ENCODE measurements at places on chromosomes 4 and X. TPM values are rescaled to one million over a fixed set of nuclear protein-coding genes. Genes with fewer than 3 reads are reported as not detected.

- no peak for DNase-seq
Observed at GRCh38 chr4:109801895-109802319, at the start of gene CFI. Gene CFI (minus strand): TSS chr4:109801999. CDS start chr4:109801971, 28 bp downstream.

DNA sequence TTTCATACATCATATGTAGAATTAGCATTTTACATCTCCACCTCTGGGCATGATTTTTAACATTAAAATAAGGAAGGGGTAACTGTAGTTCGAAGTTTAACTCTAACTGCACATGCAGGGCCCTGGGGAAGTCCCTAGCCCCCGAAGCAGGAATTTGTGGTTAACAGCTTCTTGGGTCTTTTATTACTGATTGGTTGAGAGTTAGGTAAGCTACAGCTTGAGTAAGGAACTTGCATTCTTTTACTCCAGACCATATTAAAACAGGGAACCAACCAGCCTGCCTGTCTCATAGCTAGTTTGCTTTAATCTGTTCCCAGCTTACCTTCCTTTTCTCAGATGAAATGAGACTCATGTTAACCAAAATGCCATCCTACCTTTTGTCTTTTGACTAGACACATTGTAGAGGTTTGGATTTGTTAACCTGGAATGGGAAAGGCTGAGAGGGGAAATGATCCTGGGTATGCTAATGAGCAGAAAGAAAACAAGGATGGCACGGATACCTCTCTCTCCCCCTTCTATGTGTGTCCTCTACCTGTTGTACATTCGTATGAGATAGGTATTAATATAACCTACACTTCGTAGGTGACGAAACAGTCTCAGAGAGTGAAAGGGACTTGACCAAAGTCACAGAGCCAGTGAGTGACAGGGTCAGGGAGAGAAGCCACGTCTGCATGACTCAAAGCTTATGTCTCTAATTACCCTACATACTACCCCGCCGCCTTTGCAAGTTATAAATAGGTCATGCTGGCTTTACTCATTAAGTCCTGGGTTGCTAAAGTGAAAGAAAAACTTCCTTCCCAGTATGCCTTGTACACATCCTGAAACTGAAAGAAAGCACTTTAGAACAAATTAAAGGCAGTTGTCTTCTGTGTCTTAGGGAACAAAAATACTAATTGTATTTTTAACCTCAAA, 119.5 kb upstream of the AFF2 start:
- no peak for DNase-seq

GRCh38 chr4:48974979-48975640, 11.0 kb upstream of the CWH43 start:
- DNase-seq = no peak

The ZAR1 gene
- polyA plus RNA-seq = not detected

- no peak for DNase-seq
Observed at GRCh38 chrX:138485767-138486166, 225.8 kb downstream of the FGF13 start.

DNA sequence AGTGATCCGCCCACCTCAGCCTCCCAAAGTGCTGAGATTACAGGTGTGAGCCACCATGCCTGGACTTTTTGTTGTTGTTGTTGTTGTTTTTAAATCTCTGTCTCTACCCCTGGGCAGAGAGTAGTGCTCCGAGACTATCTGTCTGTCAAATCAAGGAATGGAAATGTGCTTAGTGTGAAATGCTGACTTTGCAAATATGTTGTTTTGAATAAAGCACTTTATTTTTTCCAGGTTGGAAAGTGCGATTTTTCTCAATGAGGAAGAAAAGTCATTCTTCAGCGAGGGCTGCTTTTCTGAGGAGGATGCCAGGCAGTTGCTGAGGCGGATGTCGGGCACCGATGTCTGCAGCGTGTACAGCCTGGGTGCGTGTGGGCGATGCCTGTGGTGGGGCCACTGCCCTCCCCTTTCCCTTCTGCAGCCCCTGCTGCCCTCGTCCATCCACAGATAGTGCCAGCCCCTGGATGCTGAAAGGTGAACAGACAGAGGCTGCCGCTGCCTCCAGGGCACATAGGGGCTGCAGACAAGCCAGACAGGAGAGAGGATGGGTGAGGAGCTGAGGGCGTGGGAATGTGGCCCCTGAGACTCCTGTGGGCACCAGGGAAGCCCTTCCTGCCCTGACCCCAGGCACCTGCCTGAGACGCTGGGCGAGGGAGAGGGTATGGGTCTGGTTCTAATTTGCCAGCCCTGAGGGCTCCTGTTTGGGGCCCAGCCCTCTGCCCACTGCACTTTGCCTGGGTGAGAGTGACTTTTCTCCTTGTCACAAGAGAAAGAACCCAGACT, 23.7 kb downstream of the SH3TC1 start:
- no peak for DNase-seq

- no peak for DNase-seq
Observed at GRCh38 chrX:19875050-19875431, 12.4 kb downstream of the SH3KBP1 start.

The PDE5A gene
- 2.1 TPM for polyA plus RNA-seq

DNA sequence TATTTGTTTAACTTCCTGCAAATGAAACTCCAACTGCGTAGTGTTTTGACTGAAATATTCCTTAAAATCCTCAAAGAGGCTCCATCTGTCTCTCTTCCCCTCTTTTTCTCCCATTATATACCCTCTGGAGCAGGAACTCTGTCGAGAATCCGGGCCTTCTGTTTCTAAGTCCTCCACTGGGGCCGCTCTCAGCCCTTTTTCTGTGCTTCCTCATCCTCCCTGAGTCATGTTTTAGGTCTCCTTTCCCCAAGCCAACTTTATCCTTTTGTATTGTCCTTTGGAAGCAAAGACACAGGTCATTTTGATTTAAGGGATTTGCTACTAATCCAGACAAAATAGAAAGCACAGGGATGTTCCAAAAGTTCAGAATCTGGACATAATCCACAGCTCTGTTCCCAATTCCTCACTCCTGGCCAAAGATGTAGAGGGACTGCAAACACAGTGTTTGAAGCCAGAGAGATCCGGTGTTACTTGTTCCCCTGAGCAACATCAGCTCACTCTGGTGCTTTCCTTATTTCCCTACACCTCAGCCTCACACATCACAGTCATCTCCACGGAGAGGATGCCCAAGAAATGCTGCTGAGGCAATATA, 131.0 kb upstream of the KLF3 start:
- no peak for DNase-seq

GRCh38 chr4:145352438-145353145, 129.1 kb upstream of the SMAD1 start:
- no peak for DNase-seq

DNA sequence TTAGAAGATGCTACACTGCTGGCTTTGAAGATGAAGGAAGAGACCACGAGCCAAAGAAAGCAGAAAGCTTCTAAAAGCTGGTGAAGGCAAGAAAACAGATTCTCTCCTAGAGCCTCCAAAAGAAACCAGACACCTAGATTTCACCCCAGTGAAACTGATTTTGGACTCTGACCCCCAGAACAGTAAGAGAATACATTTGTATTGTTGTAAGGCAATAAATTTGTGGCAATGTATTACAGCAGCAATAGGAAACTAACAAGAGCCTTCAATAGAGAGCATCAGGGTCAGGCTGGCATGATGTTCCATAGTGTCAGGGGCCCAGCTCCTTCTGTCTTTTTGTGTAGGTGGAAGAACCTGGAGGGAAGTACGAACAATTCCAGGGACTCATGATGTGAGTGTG, 6.0 kb upstream of the TEC start:
- DNase-seq = no peak

The EDNRA gene
- 7.8 TPM for polyA plus RNA-seq

- no peak for DNase-seq
Observed at GRCh38 chrX:44099366-44099765, 126.2 kb upstream of the NDP start.

- no peak for DNase-seq
Observed at GRCh38 chr4:165931741-165932140, 58.7 kb downstream of the TLL1 start.

DNA sequence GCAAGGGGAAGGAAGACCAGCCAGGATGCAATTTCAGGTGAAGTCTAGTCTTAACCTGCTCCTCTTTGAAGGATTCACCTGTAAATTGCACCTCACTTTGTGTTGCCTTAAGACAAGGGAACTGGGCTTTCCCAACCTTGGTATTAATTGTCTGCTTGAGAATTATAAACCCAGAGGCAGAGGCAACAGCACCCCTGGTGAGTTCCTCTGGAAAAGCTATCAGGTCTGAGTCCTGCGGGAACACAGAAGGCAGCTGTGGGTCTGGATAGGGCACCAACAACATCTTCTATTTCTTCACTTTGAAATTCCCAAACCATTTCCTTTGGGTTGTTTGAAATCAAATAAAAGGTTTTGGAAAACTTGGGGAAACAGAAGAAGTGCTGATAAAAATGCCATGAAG, 109.2 kb upstream of the NPY2R start:
- no peak for DNase-seq

Data from keratinocyte (primary cell).